Tibial artery (tissue), 4 donors: ENCODE measurements at places on chromosomes 6 and 20.

GRCh38 chr6:30769088-30769852 lies 24.9 kb upstream of the IER3 start:
- peak overlapping the region; percentile 14 for H3K27ac ChIP-seq
- H3K4me1 ChIP-seq: peaks cover 22% of the 10 kb centered on the region
- H3K36me3 ChIP-seq: no peaks in the 10 kb centered on the region
- DNase-seq: no peak
- no peak overlapping the region for H3K4me3 ChIP-seq

- no peak overlapping the region for H3K4me3 ChIP-seq
- H3K27ac ChIP-seq: no peak overlapping the region
- no peaks in the 10 kb centered on the region for H3K27me3 ChIP-seq
- no peaks in the 10 kb centered on the region for H3K4me1 ChIP-seq
Measured at GRCh38 chr20:57048027-57048869, 218.2 kb downstream of the BMP7 start.

GRCh38 chr6:157538168-157538567 lies 157.2 kb downstream of the ZDHHC14 start:
- H3K27me3 ChIP-seq: no peaks in the 10 kb centered on the region
- peaks cover 6% of the 10 kb centered on the region for H3K36me3 ChIP-seq
- H3K4me3 ChIP-seq: no peak overlapping the region
- no peak overlapping the region for H3K27ac ChIP-seq
- DNase-seq: no peak
- peaks cover 6% of the 10 kb centered on the region for H3K4me1 ChIP-seq

- no peaks in the 10 kb centered on the region for H3K27me3 ChIP-seq
- H3K27ac ChIP-seq: no peak overlapping the region
- H3K4me3 ChIP-seq: no peak overlapping the region
- DNase-seq: no peak
- H3K4me1 ChIP-seq: no peaks in the 10 kb centered on the region
Measured at GRCh38 chr6:129215916-129216520, 333.1 kb downstream of the LAMA2 start.

DNA sequence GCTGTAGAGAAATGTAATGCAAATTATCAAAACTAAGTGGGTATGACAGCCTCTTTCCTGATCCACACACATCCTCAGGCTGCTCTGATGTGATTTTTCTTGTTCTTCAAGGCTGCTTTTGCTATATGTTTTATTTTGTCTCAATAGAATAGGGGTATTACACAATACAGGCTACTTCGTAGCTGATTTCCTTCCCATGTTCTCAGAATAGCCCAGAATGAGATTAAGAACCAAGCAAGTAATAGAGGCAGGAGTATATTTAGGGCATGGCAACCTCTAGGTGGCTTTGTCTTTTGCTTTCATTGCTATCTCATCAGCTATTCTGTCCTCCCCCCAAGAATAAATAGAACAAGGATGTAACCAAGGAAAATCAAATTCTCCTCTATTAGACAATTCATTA lies 241.8 kb downstream of the ALDH8A1 start:
- H3K36me3 ChIP-seq: no peaks in the 10 kb centered on the region
- no peaks in the 10 kb centered on the region for H3K27me3 ChIP-seq
- H3K4me1 ChIP-seq: no peaks in the 10 kb centered on the region
- H3K4me3 ChIP-seq: no peak overlapping the region
- no peak for DNase-seq
- no peak overlapping the region for H3K27ac ChIP-seq
